ENCODE measurements at places on chromosomes 2 and 18.

DNA sequence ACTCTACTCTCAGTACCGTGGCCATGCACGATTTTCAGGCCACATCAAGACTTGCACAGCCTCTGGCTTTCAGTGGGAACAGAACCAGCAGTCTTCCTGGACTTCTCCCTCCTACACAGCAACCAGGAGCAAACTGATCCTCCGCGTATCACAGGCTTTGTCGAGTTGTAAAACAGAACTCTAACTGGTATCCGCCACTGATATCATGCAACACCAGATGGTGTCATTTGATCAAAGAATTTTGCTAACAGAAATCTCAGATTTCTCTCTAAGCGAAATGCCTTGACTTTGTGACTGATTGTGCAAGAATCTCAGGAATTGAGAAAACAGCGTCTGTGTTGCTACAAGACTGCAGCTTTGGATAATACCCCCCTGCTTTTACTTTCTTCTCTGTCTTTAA, 85.7 kb downstream of the COPS8 start:
- DNase-seq, result no peak

DNA sequence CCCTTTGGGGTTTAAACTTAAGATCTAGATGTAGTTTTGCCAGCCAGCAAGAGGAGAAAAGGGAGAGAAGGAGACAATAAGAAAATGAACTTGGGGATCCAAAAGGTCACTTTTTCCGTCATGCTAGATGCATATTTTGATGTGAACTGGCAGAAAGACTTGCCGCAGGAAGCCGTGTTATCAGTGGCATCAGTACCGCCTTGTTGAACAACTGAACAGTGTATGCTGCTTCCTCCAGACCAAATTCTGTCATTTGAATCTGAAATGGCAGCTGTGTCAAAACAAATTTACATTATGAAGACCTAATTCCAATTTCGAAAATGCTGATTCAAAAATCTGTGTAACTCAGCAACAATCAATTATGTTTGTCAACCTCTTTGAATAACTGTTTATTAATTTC, 42.1 kb downstream of the TMEM200C start:
- no peak for DNase-seq

DNA sequence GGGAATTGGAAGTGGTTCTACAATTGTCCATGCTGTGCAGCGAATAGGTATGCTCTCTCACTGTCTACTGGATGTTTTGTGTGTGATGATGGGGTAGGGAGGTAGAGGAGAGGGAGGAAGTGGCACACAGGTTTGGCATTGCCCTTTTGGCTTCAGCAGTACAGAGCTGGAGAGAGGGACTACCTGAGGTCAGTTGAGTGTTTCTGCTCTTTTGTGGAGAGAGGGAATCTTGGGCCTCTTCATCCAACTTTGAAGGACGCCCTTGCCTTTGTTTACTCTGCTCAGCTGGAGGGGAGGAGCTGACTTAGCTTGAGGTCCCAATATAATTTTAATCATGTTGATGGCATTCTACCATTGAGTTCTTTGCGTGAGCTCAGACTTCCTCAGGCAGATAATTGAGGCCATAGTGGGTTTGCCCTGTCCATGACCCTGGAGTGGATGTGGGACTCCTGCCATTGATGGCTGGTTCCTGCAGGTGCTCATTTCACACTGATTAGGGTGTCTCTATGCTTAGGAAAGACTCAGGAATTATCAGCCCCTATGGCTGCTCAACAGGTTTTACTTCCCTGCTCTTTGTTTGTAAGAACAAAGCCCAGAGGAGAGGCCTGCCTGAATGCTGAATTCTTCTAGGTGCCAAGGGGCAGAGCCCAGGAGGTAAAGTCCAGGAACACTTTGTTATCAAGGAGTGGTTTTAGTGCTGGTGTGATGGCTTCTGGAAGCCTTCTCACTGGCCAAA, 7.2 kb downstream of the RPIA start:
- DNase-seq, result no peak

GRCh38 chr18:5532066-5532465, 11.7 kb downstream of the EPB41L3 start:
- DNase-seq, result no peak

GRCh38 chr2:134429886-134430285, 176.0 kb downstream of the MGAT5 start:
- no peak for DNase-seq

DNA sequence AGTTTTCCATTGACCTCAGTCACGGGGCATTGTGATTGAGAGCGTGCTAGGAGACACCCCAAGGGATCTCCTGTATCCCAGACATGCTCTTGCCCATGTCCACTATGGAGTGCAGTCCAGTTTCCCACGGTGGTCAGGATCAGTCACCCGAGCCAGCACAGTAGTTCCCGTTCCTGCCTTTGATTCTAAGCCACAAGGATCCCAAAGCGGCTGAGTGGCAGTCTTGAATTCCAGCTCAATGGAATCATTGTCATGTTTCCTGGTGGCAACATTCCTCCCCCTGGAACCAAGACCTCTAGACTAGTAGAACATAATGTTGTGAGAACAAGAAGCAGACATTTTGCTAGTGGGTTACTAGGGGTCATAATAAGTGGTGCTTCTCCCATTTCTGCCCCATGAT, 154.3 kb downstream of the SEPTIN10 start:
- DNase-seq, result no peak

- no peak for DNase-seq
Measured at GRCh38 chr2:238280083-238280825, 8.2 kb downstream of the PER2 start.

- DNase-seq, result no peak
Measured at GRCh38 chr18:74820160-74820780, 222.6 kb downstream of the ZNF407 start.

GRCh38 chr2:238963161-238963970, 115.5 kb downstream of the TWIST2 start:
- DNase-seq, result no peak

DNA sequence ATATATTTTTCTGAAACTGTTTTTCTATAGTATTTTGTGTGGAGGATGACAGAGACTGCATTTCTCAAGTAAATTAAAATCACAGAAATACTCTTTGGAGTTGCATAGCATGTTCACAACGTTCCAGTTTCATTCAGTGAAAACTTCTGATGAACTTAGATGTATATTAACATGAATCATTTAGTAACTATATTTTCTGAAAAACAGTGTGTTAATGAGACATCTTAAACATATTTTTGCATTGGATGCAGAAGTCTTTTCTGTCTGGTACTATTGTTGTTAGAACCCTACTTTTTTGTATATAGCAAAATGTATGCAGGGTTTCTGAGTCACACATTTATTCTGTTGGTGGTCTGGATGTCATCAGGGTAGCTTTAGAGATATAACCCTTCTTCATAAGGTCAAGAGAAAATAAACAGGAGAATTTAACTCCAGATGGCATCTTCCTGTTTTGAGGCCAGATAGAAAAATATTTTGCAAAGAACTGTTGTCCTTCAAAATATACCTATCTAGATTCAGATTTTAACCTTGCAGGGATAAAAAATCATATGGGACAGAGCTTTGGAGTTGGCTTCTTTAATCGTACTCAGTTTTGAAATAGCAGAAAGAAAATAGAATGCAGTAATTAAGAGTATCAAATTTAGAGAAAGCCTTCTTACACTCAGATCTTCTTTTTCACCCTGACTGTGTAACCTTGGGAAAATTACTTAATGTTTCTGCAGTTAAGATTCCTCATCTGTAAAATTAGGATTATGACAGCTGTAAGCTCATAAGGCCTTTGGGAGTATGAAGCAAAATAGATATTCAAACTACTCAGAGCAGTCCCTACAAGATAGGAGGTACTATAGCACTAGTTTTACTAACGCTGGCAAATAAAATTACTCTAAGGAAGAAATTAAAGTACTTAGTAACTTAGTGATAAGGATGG, 5.3 kb downstream of the COL3A1 start:
- no peak for DNase-seq

DNA sequence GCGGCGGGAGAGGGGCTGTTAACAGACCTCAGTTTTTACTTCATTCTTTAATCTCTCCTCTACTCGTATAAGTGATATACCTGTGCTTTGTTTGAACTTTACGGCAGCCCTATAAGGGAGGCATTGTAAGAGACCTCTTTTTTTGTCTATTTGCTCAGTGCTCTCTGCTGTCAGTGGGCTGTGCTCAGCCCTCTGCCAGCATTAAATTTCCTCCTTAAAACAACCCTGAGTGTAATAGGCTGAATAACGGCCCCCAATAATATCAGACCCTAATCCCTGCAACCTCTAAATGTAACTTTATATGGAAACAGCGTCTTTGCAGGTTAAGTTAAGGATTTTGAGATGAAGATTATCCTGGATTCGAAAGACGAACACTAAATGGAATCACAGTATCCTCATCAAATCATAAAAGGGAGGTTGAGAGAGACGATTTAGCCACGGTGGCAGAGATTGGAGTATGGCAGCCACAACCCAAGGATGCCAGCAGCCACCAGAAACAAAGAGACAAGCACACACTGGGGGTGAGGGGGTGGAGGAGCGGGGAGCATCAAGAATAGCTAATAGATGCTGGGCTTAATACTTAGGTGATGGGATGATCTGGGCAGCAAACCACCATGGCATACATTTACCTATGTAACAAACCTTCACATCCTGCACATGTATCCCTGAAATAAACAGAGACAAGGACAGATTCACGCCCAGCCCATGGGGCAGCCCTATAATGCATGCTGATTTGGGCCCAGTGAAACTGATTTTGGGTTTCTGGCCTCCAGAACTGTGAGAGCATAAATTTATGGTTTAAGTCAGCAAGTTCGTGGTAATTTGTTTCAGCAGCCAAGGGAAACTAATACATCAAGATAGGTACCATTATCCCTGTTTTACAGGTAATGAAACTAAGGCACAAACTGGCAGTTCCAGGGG, 894 bp upstream of the FARSB start:
- DNase-seq, result no peak

Data from stimulated activated CD4-positive, alpha-beta T cell treated with anti-CD3 and anti-CD28 coated beads, Interleukin-2, amount 100 ng/mL, for 24 hours (primary cell).